ENCODE measurements at places on chromosomes 6 and 20.
A peak's percentile ranks its signal among the peaks of the same experiment; 100 is the strongest.

DNA sequence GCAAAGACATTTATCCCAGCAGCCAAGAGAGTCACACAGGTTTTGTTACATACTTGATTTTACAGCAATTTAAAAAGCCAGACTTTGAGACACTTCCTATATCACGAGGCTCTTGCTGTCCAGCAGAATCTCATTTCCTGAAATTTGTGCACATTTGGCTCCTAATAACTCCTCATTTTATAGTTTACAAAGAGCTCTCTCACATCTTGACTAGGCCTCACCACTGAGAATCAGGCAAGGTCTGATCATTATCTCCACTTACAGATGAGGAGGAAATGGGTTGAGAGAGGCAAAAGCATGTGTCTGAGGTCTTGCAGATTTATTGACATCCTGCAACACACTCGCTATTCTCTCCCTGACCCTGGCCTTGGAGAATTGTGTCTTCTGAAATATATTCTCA, 426.8 kb downstream of the MAFB start:
- DNase-seq: no peak
- H3K4me1 ChIP-seq: no peaks in the 10 kb centered on the region
- no peak overlapping the region for H3K4me3 ChIP-seq

GRCh38 chr6:39228111-39228971, 934 bp downstream of the KCNK5 start:
- peaks cover 3% of the 10 kb centered on the region for H3K4me1 ChIP-seq
- H3K27me3 ChIP-seq: peaks cover 9% of the 10 kb centered on the region
- no peak for DNase-seq
- H3K4me3 ChIP-seq: peak overlapping the region; percentile 49

DNA sequence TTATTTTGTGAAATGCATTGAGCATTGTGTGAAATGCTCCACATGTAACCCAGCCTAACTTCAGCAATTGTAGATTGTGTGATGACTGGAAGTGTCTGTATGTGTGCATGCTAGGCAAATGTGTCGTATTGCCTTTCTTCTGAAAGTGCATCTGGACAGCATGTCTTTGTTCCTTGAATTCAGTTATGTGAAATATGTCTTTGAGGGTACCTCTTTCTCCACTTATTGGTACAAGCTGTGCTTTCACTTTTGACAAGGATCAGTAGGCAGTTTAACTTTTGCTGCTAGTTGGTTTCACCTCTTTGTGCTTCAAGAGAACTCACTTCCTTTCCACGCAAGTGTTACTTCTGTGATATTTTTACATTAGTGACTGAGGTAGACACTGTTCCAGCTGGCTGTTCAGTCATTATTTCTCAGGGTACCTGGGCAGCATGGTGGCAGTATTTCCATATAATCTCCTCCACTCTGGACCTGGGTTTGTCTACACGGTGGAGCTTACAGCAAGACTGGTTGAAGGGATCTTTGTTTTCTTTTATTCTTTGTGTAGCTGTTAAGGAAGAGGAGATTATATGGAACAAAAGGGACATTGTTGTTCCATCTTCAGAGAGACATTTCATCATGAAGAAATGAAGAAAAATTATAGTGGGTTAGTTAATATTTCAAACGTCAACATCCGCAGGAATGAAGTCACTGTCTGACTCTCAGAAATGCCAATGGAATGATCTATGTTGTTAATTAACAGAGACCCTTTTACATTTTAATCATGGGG, 175.4 kb downstream of the UTRN start:
- peaks cover 12% of the 10 kb centered on the region for H3K36me3 ChIP-seq
- DNase-seq: no peak
- no peaks in the 10 kb centered on the region for H3K4me1 ChIP-seq
- H3K4me3 ChIP-seq: no peak overlapping the region
- no peak overlapping the region for H3K27ac ChIP-seq

GRCh38 chr6:117504478-117505144, 22.1 kb downstream of the DCBLD1 start:
- no peaks in the 10 kb centered on the region for H3K36me3 ChIP-seq
- H3K27me3 ChIP-seq: no peaks in the 10 kb centered on the region
- H3K4me3 ChIP-seq: no peak overlapping the region
- DNase-seq: no peak
- 0 out of 2 replicates have a peak, but pooled peaks cover 2% of the 10 kb centered on the region for H3K4me1 ChIP-seq

DNA sequence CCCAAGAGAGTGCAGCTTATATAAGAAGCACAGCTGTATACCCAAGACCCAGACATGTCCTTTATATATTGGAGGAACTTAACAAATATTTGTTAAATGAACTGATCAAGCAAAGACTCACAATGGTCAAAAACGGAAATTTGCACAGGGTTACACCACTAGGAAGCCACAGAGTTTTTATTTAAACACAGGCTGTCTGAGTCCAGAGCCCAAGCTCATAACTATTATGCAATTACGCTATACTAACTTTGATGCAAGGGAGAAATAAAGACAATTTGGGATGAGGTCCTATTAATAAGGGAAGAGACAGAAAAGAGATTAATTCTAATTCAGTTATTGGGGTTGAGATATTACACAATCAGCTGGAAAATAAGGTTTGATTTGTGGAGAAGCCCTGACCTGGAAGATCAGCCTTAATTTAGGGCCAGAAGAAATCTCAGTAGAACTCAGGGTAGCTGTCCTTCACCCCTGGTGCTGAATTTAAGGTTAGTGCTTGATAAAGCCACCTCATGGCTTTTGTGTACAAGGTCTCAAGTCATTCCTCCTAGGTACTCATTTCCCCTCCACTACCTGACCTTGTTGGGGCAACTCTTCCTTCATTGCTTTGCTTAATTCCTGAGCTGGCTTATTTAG, 10.5 kb upstream of the ZNF334 start:
- no peak overlapping the region for H3K27ac ChIP-seq
- H3K36me3 ChIP-seq: no peaks in the 10 kb centered on the region
- no peak overlapping the region for H3K4me3 ChIP-seq
- DNase-seq: no peak
- H3K4me1 ChIP-seq: no peaks in the 10 kb centered on the region
- 0 out of 2 replicates have a peak, but pooled peaks cover 3% of the 10 kb centered on the region for H3K27me3 ChIP-seq

- no peak overlapping the region for H3K27ac ChIP-seq
- H3K36me3 ChIP-seq: no peaks in the 10 kb centered on the region
- no peak for DNase-seq
- H3K27me3 ChIP-seq: no peaks in the 10 kb centered on the region
- H3K4me1 ChIP-seq: no peaks in the 10 kb centered on the region
- H3K4me3 ChIP-seq: no peak overlapping the region
These were observed 392.9 kb downstream of the GJA1 start for GRCh38 chr6:121828146-121828886.

- H3K4me3 ChIP-seq: no peak overlapping the region
- H3K27me3 ChIP-seq: no peaks in the 10 kb centered on the region
- no peak overlapping the region for H3K27ac ChIP-seq
- H3K4me1 ChIP-seq: peaks cover 2% of the 10 kb centered on the region
- no peak for DNase-seq
These were observed 1.9 kb upstream of the TMEM242 start for GRCh38 chr6:157325069-157325805.

- peaks cover 3% of the 10 kb centered on the region for H3K27me3 ChIP-seq
- no peak for DNase-seq
- no peak overlapping the region for H3K4me3 ChIP-seq
- no peaks in the 10 kb centered on the region for H3K4me1 ChIP-seq
These were observed 238.4 kb downstream of the LY86 start for GRCh38 chr6:6826961-6827360.

- no peak overlapping the region for H3K27ac ChIP-seq
- no peaks in the 10 kb centered on the region for H3K36me3 ChIP-seq
- H3K27me3 ChIP-seq: peaks cover 28% of the 10 kb centered on the region
- no peaks in the 10 kb centered on the region for H3K4me1 ChIP-seq
These were observed 157.5 kb downstream of the SMOC2 start for GRCh38 chr6:168598251-168599117.

- no peaks in the 10 kb centered on the region for H3K4me1 ChIP-seq
- H3K27me3 ChIP-seq: no peaks in the 10 kb centered on the region
- peak overlapping the region; percentile 12 for H3K27ac ChIP-seq
- no peak overlapping the region for H3K4me3 ChIP-seq
These were observed 16.8 kb upstream of the EEF1A1 start for GRCh38 chr6:73537677-73538076.

DNA sequence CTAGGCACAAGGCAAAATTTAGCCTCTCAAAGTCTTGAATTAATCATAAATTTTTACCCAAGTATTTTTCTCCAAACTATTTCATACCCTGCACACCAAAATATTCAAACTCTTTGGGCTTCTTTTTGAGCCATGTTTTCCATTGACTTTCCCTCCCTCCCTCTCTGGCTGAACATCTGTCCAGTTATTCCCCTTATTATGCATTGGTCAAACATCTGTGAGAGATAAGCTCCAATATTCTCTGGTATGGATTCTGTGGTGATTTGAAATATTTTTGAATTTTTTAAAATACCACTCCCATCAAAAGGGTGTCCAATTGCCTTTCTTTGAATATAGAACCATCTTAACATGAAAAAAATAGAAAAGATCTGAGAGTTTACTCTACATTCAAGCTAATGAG, 244.2 kb downstream of the RFPL4B start:
- no peak overlapping the region for H3K4me3 ChIP-seq
- no peaks in the 10 kb centered on the region for H3K27me3 ChIP-seq
- no peak for DNase-seq
- no peaks in the 10 kb centered on the region for H3K36me3 ChIP-seq
- no peaks in the 10 kb centered on the region for H3K4me1 ChIP-seq
- H3K27ac ChIP-seq: no peak overlapping the region

- H3K27ac ChIP-seq: peak overlapping the region; percentile 53
- no peaks in the 10 kb centered on the region for H3K36me3 ChIP-seq
- peaks cover 18% of the 10 kb centered on the region for H3K4me1 ChIP-seq
- no peak overlapping the region for H3K4me3 ChIP-seq
- H3K27me3 ChIP-seq: no peaks in the 10 kb centered on the region
These were observed 35.9 kb upstream of the FAM50B start for GRCh38 chr6:3813150-3813780.

GRCh38 chr6:140105857-140106256, 731.4 kb upstream of the CITED2 start:
- no peaks in the 10 kb centered on the region for H3K4me1 ChIP-seq
- no peaks in the 10 kb centered on the region for H3K27me3 ChIP-seq
- peak overlapping the region; percentile 84 for H3K27ac ChIP-seq
- H3K4me3 ChIP-seq: no peak overlapping the region
- peak; percentile 0 for DNase-seq

DNA sequence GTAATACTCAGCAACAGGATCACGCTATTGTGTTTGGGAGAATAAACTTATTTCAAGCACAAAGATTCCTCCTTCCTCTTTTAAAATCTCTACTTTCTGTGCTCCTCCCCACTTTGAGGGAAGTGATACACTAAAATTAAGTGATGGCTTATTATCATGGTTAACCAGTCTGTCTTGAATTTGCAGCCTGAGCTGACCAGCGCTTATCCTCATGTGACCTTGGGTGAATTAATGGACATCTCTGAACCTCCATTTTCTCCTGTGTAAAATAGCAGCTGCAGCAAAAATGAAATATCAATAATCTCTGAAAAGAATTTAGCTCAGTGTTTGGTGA, 222.6 kb downstream of the BCAS1 start:
- H3K4me1 ChIP-seq: peaks cover 11% of the 10 kb centered on the region
- no peaks in the 10 kb centered on the region for H3K27me3 ChIP-seq
- H3K36me3 ChIP-seq: no peaks in the 10 kb centered on the region
- no peak for DNase-seq
- no peak overlapping the region for H3K4me3 ChIP-seq

- H3K27me3 ChIP-seq: peaks cover 7% of the 10 kb centered on the region
- no peak overlapping the region for H3K27ac ChIP-seq
- DNase-seq: no peak
- no peaks in the 10 kb centered on the region for H3K4me1 ChIP-seq
These were observed 44.1 kb upstream of the TSPYL1 start for GRCh38 chr6:116323863-116324262.

DNA sequence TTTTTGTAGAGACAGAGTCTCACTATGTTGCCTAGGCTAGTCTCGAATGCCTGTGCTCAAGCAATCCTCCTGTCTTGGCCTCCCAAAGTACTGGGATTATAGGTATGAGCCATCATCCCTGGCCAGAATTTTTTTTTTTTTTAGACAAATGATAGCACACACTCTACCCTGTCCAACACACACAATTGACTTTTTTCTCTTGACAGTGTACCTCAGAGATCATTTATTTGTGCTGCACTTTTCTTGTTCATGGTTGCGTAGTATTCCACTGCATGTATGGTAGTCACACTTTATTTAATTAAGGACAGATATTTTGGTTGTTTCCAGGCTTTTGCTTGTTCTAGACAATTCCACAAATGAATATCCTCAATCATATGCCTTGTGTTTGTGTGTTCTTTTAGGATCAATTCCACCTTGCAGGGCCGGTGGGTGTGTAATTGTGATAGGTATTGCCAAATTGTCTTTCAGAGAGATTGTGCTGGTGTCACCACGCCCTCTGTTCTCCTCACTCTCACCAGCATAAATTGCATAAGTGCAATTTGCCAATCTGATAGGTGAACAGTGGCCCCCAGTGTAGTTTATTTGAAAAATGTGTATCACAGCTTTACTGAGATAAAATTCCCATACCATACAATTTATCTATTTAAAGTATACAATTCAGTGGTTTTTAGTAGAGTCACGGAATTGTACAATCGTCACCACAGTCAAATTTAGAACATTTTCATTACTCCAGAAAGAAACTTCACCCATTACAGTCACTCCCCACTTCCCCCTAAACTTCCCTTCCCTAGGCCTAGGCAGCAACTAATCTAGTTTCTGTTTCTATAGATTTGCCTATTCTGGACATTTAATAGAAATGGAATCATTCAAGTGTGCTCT, 20.1 kb downstream of the SRC start:
- H3K4me1 ChIP-seq: no peaks in the 10 kb centered on the region
- no peaks in the 10 kb centered on the region for H3K27me3 ChIP-seq
- no peaks in the 10 kb centered on the region for H3K36me3 ChIP-seq
- H3K27ac ChIP-seq: no peak overlapping the region

DNA sequence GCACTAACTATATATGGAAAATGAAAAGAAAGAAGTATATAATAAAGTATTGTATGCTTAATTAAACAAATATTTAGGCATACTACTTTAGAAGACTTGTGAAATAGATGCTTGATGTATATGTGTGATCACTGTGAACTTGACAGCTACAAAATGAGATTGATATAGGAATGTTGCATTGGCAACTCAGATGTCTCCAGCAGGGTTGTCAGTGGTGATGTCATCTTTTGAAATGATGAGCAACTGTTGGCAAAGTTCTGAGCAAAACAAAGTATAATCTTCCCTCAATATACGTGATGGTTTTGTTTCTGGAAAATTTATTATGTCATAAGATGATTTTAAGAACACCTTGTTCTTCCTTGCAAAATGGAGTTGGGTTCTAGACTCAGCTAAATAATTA, 133.8 kb downstream of the ARID1B start:
- no peaks in the 10 kb centered on the region for H3K4me1 ChIP-seq
- no peak overlapping the region for H3K4me3 ChIP-seq
- H3K27ac ChIP-seq: no peak overlapping the region
- no peaks in the 10 kb centered on the region for H3K36me3 ChIP-seq
- H3K27me3 ChIP-seq: no peaks in the 10 kb centered on the region

- no peak for DNase-seq
- H3K36me3 ChIP-seq: no peaks in the 10 kb centered on the region
- H3K4me3 ChIP-seq: no peak overlapping the region
- no peaks in the 10 kb centered on the region for H3K4me1 ChIP-seq
These were observed 72.4 kb downstream of the SHLD1 start for GRCh38 chr20:5822569-5822968.
